Neural progenitor cell (in vitro differentiated cells): ENCODE measurements at places on chromosomes 3 and 15. TPM values are rescaled to one million over a fixed set of nuclear protein-coding genes. Genes with fewer than 3 reads are reported as not detected.

DNA sequence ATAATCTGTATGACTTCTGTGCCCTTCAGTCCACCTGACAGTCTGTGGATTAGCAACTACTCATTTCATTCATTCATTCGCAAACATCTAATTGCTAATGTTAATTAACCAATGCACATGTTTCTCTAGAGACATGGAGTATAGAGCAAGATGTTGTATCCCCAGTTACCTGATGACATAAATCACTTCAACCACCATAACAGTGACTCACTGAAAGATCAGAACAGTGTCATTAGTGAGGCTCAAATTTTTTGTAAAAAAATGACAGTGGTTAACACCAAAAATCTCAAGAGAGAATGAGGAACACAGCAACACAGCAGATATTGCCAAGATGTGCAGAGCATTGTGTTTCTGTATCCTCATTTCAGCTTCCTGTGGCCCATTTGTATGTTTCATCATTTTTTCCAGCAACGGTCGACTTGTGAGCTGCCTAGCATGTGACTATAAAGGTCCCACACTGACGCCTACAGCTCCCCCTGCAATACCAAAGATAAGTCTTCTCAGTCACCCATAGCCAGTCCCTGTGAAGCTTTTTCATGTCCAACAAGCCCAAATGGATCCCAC, 3.7 kb upstream of the PLD1 start:
- H3K4me3 ChIP-seq: no peak overlapping the region
- H3K36me3 ChIP-seq: no peaks in the 10 kb centered on the region
- peaks cover 4% of the 10 kb centered on the region for H3K4me1 ChIP-seq
- H3K27me3 ChIP-seq: peaks cover 43% of the 10 kb centered on the region

- H3K4me1 ChIP-seq: no peaks in the 10 kb centered on the region
- no peak overlapping the region for H3K4me3 ChIP-seq
Measured at GRCh38 chr3:54714035-54714434, 213.8 kb downstream of the LRTM1 start.

- no peak overlapping the region for H3K27ac ChIP-seq
- no peaks in the 10 kb centered on the region for H3K4me1 ChIP-seq
- no peaks in the 10 kb centered on the region for H3K36me3 ChIP-seq
- H3K27me3 ChIP-seq: no peaks in the 10 kb centered on the region
Measured at GRCh38 chr15:27564656-27565055, 534.5 kb downstream of the OCA2 start.

DNA sequence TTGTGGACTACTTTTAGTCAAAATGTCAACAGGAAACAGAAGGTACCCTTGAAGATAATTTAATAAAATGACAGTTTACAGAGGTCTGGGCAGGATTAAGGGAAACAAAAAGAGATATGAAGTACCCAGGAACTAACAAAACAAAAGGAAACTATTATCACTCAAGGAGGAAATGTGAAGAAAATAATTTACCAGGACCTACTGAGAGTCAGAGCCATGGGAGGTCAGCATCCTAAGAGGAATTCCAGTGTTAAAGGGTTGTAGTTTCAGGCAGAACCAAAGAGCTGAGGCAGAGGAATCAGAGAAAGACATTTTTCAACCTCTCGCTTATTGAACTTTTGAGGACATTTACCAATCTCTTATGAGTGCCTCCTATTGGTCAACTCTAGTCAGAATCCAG, 408.9 kb upstream of the CBLB start:
- H3K36me3 ChIP-seq: no peaks in the 10 kb centered on the region
- no peak overlapping the region for H3K4me3 ChIP-seq
- no peak for DNase-seq

GRCh38 chr3:172564499-172564898, 41.3 kb upstream of the TNFSF10 start:
- no peaks in the 10 kb centered on the region for H3K4me1 ChIP-seq
- DNase-seq: no peak
- no peak overlapping the region for H3K27ac ChIP-seq
- no peaks in the 10 kb centered on the region for H3K36me3 ChIP-seq
- no peak overlapping the region for H3K4me3 ChIP-seq

DNA sequence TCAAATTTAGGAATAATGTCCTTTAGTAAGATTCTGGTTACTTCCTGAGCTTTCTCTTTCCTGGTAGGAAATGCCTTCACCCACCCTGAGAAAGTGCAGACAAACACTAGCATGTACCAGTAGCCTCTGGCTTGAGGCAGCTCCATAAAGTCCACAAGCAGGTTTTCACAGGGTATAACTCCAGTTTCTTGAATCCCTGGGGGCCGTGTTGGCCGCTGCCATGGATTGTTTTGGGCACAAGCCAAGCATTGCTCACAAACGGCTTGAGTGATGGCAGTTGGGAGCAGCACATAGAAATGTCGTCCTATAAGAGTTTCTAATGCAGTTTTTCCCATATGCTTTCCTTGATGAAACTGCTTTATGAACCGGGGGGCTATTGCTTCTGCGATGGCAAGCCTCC, 164.1 kb downstream of the STXBP5L start:
- no peaks in the 10 kb centered on the region for H3K4me1 ChIP-seq
- H3K4me3 ChIP-seq: no peak overlapping the region
- no peaks in the 10 kb centered on the region for H3K27me3 ChIP-seq
- DNase-seq: no peak

- H3K4me1 ChIP-seq: no peaks in the 10 kb centered on the region
- no peak for DNase-seq
- no peak overlapping the region for H3K27ac ChIP-seq
- no peaks in the 10 kb centered on the region for H3K36me3 ChIP-seq
Measured at GRCh38 chr3:156180077-156180476, 59.7 kb downstream of the KCNAB1 start.

- no peak overlapping the region for H3K4me3 ChIP-seq
- H3K27ac ChIP-seq: no peak overlapping the region
- no peaks in the 10 kb centered on the region for H3K4me1 ChIP-seq
- no peak for DNase-seq
Measured at GRCh38 chr3:139201446-139202225, 142.2 kb upstream of the MRPS22 start.

DNA sequence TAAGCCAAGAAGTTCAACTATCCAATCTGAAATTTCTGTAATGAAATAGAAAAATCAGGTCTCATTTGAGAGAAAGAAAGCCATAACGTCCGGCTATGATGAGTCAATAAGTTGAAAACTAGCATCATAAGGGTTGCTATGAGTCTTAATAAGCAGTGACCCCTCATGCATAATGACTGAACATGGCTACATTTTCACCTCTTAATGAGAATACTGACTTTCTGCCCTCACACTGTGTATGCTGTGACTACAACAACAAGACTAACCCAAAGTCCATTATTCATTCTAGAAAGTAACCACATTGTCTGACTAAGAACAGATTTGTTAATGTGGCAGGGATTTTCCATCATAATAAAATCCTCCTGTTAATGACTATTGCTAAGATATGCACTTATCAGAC, 884.0 kb upstream of the CADM2 start:
- no peak for DNase-seq
- H3K36me3 ChIP-seq: no peaks in the 10 kb centered on the region
- no peaks in the 10 kb centered on the region for H3K4me1 ChIP-seq
- H3K27ac ChIP-seq: no peak overlapping the region
- no peaks in the 10 kb centered on the region for H3K27me3 ChIP-seq
- no peak overlapping the region for H3K4me3 ChIP-seq

- H3K27me3 ChIP-seq: no peaks in the 10 kb centered on the region
- no peak overlapping the region for H3K4me3 ChIP-seq
- H3K36me3 ChIP-seq: no peaks in the 10 kb centered on the region
- no peak overlapping the region for H3K27ac ChIP-seq
- no peak for DNase-seq
Measured at GRCh38 chr3:168273036-168273435, 177.3 kb upstream of the GOLIM4 start.

DNA sequence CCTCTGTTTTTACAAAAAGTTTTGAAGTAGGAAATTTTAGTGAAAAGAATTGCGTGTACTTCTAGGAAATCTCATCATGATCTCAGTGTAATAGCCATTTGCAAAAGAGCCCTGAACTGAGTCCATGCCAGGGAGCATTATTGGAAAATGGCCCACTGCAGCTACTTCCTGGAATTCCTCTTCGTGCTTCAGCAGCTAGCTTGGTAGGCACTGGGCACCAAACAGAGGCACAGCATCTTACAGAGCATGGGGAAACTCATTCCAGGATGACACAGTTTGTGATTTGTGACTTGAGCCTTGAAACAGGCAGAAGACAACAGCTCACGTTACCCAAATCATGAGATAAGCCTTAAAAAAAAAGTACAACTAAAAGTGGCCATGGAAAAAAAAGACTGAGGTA, 179.1 kb downstream of the WDR72 start:
- H3K27ac ChIP-seq: no peak overlapping the region
- no peak for DNase-seq
- H3K4me1 ChIP-seq: no peaks in the 10 kb centered on the region
- H3K27me3 ChIP-seq: no peaks in the 10 kb centered on the region

GRCh38 chr3:123098426-123099330, 31.9 kb downstream of the PDIA5 start:
- H3K27me3 ChIP-seq: no peaks in the 10 kb centered on the region
- H3K4me1 ChIP-seq: peaks cover 7% of the 10 kb centered on the region
- no peaks in the 10 kb centered on the region for H3K36me3 ChIP-seq
- no peak overlapping the region for H3K27ac ChIP-seq
- no peak for DNase-seq
- H3K4me3 ChIP-seq: no peak overlapping the region

GRCh38 chr3:184361532-184361931, at the start of the genes CLCN2 and POLR2H:
CLCN2 (minus strand) TSS chr3:184361605; CDS start chr3:184361479, 126 bp downstream.
POLR2H (plus strand) TSS chr3:184361710; CDS start chr3:184363493, 1,783 bp downstream.
- H3K27ac ChIP-seq: peak within 1 kb of the TSS; percentile 100
- peak; percentile 93 for DNase-seq
- peaks cover 23% of the 10 kb centered on the region for H3K4me1 ChIP-seq
- H3K36me3 ChIP-seq: peaks cover 7% of the 10 kb centered on the region
- peak within 1 kb of the TSS; percentile 86 for H3K4me3 ChIP-seq

DNA sequence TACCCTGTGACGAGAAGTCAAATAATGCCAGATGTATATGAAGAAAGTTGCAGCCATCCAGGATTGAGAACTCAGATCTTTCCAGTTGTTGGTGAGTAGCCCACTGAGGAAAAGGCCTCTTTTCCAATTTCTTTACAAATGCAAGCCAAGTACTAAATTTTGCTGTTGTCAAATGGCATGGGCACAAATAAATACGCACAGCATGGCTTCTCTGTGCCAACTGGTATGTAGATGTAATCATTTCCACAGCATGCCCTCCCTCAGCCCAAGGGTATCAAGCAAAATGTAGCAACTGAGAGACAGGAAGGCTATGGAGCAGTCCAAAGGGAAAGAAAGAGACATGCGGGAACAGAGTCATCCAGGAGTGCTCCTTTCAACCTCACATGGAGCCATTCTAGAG, 105.4 kb downstream of the FGF12 start:
- no peak overlapping the region for H3K27ac ChIP-seq
- no peaks in the 10 kb centered on the region for H3K36me3 ChIP-seq
- H3K4me1 ChIP-seq: no peaks in the 10 kb centered on the region
- no peak overlapping the region for H3K4me3 ChIP-seq
- H3K27me3 ChIP-seq: no peaks in the 10 kb centered on the region
- DNase-seq: no peak

DNA sequence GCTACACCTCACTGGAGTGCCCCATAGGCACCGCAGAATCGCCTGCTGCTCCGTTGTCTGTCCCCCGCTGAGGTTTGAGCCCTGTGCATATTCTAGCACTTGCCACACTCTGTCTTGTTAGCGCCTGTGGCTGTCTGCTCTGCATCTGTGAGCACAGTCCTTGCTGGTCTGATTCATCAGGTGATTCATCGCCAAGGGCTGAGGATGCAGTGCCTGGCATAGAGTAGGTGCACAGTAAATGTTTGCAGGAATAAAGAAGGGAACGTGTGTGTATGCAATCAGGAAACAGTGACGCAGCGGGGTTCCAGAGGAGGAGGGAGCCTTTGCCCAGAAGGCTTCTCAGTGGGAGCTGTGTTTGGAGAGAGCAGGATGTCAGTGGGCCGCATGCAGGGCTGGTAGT, 124.0 kb upstream of the PLXNA1 start:
- H3K27me3 ChIP-seq: no peaks in the 10 kb centered on the region
- H3K36me3 ChIP-seq: no peaks in the 10 kb centered on the region
- no peak for DNase-seq
- peaks cover 19% of the 10 kb centered on the region for H3K4me1 ChIP-seq

DNA sequence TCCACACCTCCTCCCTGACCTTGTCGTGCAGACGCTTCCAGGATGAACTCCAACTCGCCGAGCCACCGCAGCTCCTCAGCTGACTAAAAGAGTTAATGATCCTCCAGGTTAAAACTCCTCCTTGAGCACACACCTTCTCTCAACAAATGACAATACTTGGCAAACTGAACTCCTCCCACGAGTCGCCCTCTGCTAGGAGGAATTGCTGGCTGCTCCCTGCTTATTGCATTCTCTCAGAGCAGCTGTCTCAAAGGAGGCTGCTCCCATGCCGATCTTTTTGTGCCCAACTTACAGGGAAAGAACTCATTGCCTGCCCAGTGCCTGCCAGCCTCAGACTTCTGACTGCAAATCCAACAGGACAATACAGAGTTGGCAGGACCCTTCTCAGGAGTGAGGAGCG, at the start of gene ATP13A4:
TSS of gene ATP13A4 (minus strand) at position 85 of the 400 bp plus-strand sequence. CDS start 96 bp downstream, outside the sequence.
- no peak within 1 kb of the TSS for H3K27ac ChIP-seq
- peak; percentile 29 for DNase-seq
- H3K4me1 ChIP-seq: peaks cover 14% of the 10 kb centered on the region
- no peak within 1 kb of the TSS for H3K4me3 ChIP-seq
- no peaks in the 10 kb centered on the region for H3K36me3 ChIP-seq

DNA sequence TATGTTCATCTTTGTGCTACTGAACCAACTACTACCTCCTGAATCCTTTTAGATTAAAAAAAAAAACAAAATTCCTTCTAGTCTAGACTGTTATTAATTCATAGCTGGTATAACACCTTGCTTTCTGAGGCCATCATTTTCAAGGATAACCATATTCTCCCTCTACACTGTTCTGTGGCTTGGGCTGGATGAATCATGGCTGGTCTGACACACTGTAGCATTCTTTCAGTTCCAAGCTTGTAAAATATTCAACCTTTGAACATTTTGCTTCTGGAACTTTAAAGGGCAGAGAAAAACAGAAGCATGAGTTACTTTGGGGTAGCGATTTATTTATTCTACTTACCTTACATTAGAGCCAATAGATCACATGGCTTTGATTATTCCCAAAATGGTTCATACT, 7.6 kb downstream of the HSPBAP1 start:
- no peak overlapping the region for H3K27ac ChIP-seq
- H3K36me3 ChIP-seq: peaks cover 6% of the 10 kb centered on the region
- H3K4me1 ChIP-seq: no peaks in the 10 kb centered on the region
- H3K4me3 ChIP-seq: no peak overlapping the region
- DNase-seq: no peak

DNA sequence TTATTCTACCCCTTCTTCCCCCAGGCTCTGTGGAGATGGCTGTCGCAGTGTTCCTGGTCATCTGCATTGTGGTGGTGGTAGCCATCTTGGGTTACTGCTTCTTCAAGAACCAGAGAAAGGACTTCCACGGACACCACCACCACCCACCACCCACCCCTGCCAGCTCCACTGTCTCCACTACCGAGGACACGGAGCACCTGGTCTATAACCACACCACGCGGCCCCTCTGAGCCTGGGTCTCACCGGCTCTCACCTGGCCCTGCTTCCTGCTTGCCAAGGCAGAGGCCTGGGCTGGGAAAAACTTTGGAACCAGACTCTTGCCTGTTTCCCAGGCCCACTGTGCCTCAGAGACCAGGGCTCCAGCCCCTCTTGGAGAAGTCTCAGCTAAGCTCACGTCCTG, 12.9 kb downstream of the SPINT1 start:
- DNase-seq: no peak
- no peaks in the 10 kb centered on the region for H3K27me3 ChIP-seq
- no peak overlapping the region for H3K4me3 ChIP-seq
- no peaks in the 10 kb centered on the region for H3K36me3 ChIP-seq
- H3K4me1 ChIP-seq: no peaks in the 10 kb centered on the region

The CFAP100 gene
- 0.12 TPM in 1 of 2 replicates, not detected in the other for total RNA-seq

The PRTG gene
- total RNA-seq: 508 and 574 TPM in 2 replicates

The MYO5C gene
- total RNA-seq: 22.3 and 24.1 TPM in 2 replicates

The OIP5 gene
- 70.2 and 80.9 TPM in 2 replicates for total RNA-seq

The TSC22D2 gene
- total RNA-seq: 15.4 and 18.7 TPM in 2 replicates

The CYB561D2 gene
- 2.2 and 13.8 TPM in 2 replicates for total RNA-seq

The UCN2 gene
- 0.34 TPM in 1 of 2 replicates, not detected in the other for total RNA-seq
